ENCODE measurements at places on chromosomes 3 and 15. TPM values are rescaled to one million over a fixed set of nuclear protein-coding genes. Genes with fewer than 3 reads are reported as not detected.

Gene FANCI
- 1.6 TPM for polyA plus RNA-seq

Gene MOBP
- polyA plus RNA-seq: under 0.01 TPM

Gene CHAC1
- polyA plus RNA-seq: 37.3 TPM

Gene GOLGA6B
- not detected for polyA plus RNA-seq

Gene ZNF502
- 1.3 TPM for polyA plus RNA-seq

Gene UROC1
- not detected for polyA plus RNA-seq

Gene ATP13A4
- polyA plus RNA-seq: 0.22 TPM

Gene RFC4
- polyA plus RNA-seq: 26.6 TPM

Gene CCR4
- polyA plus RNA-seq: not detected

Gene FBXO40
- not detected for polyA plus RNA-seq

Gene HCLS1
- 30.4 TPM for polyA plus RNA-seq

Gene TP63
- under 0.01 TPM for polyA plus RNA-seq

Gene GALNT15
- 1.1 TPM for polyA plus RNA-seq

Gene ITIH4
- polyA plus RNA-seq: 3.0 TPM

Gene ZBTB47
- polyA plus RNA-seq: 0.89 TPM

Gene TMPRSS7
- polyA plus RNA-seq: 0.31 TPM

Gene GJD2
- not detected for polyA plus RNA-seq

Gene A4GNT
- not detected for polyA plus RNA-seq

Gene PLA2G4E
- not detected for polyA plus RNA-seq

Gene BDH1
- polyA plus RNA-seq: 101 TPM

Gene CCR8
- polyA plus RNA-seq: not detected

Gene SCN5A
- polyA plus RNA-seq: 0.68 TPM

Gene RPP14
- polyA plus RNA-seq: 21.6 TPM

Gene RGMA
- 15.2 TPM for polyA plus RNA-seq

Gene CYP1A2
- polyA plus RNA-seq: not detected

Gene SLC12A8
- 2.2 TPM for polyA plus RNA-seq

Gene FBXW12
- not detected for polyA plus RNA-seq

Gene GOLGA6L10
- polyA plus RNA-seq: 0.67 TPM

Gene RTP1
- polyA plus RNA-seq: not detected

Gene TRANK1
- polyA plus RNA-seq: 23.5 TPM

Gene STAB1
- polyA plus RNA-seq: 9.5 TPM

Gene TLE3
- 14.3 TPM for polyA plus RNA-seq
